ENCODE measurements at places on chromosomes 5 and 9.

GRCh38 chr9:90787771-90788460, 13.7 kb upstream of the SYK start:
- no peak for DNase-seq

- DNase-seq = no peak
Observed at GRCh38 chr9:106620866-106621265, 242.1 kb upstream of the ZNF462 start.

DNA sequence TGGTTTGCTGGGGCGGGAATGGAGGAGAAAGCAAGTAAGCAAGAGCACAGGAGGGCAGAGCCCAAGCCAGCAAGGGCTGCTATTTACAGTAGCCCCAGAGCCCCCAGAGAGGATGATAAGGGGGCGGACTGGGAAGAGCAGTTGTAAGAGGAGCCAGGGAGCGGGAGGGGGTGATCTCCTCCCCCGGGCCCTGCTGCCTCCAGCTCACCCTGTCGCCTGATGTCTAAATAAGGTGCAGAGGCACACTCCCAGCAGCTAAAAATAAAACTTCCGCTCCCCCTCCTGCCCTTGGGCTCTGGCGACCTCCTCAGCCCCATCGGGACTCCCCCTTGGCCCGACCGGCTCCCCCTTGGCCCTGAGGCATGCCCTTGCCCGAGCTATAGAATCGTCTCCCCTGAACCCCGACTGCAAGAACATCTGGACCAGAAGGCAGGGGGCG, 14.4 kb upstream of the CCDC69 start:
- DNase-seq = no peak

DNA sequence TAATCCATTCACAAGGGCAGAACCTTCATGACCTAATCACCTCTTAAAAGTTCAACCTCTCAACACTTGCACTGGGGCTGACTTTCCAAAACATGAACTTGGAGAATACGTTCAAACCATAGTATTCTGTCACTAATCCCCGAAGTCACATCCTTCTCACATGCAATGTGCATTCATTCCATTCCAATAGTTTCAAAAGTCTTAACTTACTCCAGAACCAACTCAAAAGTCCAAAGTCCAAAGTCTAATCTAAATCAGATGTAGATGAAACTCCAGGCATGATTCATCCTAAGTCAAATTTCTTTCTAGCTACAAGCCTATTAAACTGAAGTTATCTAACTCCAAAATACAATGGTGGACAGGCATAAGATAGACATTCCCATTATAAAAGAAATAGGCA, 21.7 kb upstream of the ADAMTSL1 start:
- no peak for DNase-seq

DNA sequence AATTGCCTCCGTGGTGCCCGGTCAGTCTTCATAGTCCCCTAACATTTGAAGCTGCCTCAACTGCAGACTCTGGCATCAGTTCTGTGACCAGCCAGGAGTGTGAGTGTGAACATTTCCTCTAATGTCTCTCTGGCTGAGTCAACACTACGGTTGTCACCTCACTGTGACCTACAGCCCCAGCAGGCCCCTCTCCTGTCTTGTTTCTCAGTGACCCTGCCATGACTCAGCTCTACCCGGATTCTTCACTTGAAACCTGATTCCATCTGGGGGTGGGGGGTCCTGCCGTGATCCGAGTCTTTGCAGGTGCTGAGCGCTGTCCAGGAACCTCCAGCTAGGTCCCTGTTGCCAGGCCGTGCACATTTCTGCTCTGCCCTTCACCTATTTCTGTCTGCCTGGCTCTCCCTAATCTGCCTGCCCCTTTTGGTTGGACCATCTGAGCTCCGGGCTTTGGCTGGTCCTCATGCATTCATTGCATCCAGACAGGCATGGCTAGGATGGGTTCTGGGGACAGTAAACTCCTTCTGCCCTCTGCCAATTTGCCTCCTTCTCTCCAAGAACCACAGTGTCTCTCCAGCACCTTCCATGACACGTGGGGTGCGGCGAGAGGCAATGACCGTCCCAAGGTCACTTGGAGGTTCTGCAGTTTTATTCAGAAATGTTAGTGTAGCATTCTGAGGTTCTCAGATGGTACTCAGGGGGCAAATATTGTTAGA, 24.2 kb downstream of the STC2 start:
- no peak for DNase-seq

GRCh38 chr5:128053291-128053954, 30.1 kb upstream of the SLC12A2 start:
- no peak for DNase-seq

GRCh38 chr5:53422539-53422938, 57.9 kb upstream of the FST start:
- DNase-seq = no peak

DNA sequence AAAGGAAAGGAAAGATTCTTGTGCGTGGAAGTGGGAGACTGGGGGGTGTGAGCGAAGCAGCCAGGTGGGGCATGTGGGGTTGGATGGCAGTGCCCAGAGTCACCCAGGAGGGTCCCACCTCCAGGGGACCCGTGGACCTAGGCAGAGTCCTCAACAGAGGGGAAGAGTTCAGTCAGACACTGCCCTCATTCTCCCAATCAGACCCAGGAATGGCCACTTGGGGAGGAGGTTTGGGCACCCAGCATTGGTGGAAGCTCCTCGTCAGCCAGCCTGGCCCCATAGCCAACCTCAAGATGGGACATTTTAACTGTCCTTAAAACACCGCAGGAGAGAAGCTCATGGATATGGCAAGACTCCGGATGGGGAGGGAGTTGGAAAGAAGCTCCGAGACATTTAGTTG, 21.9 kb upstream of the LAMC3 start:
- DNase-seq = no peak

- no peak for DNase-seq
Observed at GRCh38 chr5:45417285-45417998, 278.7 kb downstream of the HCN1 start.

DNA sequence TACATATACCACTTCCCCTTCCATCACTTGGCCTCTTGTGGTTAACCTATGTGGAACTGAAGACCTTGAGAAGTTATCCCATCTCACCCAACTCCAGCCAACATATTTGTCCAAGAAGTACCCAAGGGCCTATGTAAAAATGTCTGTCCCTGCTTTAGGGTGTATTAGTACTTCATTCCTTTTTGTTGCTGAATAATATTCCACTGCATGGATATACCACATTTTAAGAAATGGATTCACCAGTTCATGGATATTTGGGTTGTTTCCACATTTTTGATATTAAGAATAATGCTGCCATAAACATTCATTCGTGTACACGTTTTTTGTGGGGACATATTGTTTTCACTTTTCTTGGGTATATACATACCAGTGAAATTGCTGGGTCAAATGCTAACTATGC, 28.6 kb downstream of the IDNK start:
- no peak for DNase-seq

GRCh38 chr9:137694236-137694959, 75.6 kb downstream of the EHMT1 start:
- no peak for DNase-seq
